ENCODE measurements at places on chromosomes 3 and 15. TPM values are rescaled to one million over a fixed set of nuclear protein-coding genes. Genes with fewer than 3 reads are reported as not detected.

Gene POU1F1
- total RNA-seq, result not detected

Gene RETNLB
- total RNA-seq, result not detected

Gene GOLGA6L6
- total RNA-seq, result not detected

Gene CDCP1
- total RNA-seq, result 0.16 TPM

Gene PHC3
- total RNA-seq, result 28.4 TPM

Gene AP3B2
- not detected for total RNA-seq

Gene RBM15B
- 24.3 TPM for total RNA-seq

Gene HTR3E
- total RNA-seq, result not detected

Gene TMEM207
- total RNA-seq, result not detected

Gene UROC1
- not detected for total RNA-seq

Gene MCTP2
- 13.4 TPM for total RNA-seq

Gene PDZRN3
- total RNA-seq, result 0.19 TPM

Gene HEXA
- 57.5 TPM for total RNA-seq

Gene CNTN3
- total RNA-seq, result 0.44 TPM

Gene GOLGA6B
- total RNA-seq, result not detected

Gene SEMA3G
- total RNA-seq, result 6.8 TPM

Gene MB21D2
- total RNA-seq, result 6.2 TPM

Gene GHSR
- total RNA-seq, result not detected

Gene COL8A1
- 462 TPM for total RNA-seq
